ENCODE measurements at places on chromosomes 2 and 18.

- DNase-seq = no peak
These were observed 9.9 kb downstream of the MAB21L4 start for GRCh38 chr2:240886023-240886565.

DNA sequence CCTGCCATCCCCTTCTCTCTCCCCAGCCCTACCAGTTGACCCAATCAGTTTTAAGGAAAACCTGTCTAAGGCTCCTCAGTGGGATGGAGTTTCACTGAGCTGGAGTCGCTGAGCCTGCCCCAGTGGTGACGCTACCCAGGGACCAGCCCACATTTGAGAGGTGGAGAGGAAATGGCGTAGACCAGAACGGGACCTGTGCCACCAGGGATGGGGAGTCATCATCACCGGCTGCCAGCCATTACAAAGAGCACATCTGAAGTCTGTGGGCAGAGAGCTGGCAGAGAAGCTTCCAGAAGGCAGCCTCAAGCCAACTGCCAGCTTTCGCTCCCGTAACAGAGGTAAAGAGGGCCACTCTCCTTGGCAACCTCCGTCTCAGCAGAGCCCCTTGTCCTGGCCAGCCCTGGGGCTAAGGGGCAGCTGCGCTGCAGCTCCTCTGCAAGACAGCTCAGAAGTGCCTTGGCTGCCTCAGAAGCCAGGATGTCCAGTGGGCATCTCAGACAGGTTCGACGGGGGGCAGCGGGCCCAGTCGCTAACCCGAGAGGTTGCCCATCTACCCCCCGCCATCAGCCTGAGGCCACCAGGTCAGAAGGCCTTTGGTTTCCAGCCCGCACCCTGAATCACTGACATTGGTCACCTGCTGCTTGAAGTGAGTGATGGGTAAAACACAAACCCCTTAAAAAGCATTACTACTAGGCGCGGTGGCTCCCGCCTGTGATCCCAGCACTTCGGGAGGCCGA is 15.4 kb downstream of the SDC1 start:
- DNase-seq = no peak

DNA sequence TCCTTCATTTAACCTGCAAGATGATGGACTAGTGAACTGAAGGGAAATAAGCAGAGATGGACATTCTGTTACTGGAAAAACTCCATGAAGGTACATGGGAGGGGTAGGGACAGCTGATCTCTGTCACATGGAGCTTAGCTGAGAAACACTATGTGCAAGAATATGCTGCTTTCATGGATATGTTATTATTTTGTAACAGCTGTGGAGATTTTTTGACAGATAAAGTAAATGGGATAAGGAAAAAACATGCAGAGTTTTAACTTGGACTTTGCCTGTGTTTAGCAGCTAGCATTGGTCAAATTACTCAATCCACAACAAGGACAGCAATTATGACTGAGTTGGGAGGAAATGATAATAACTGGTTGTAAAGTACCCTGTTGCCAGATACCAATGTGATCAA is 28.7 kb upstream of the HNRNPA3 start:
- DNase-seq = no peak

DNA sequence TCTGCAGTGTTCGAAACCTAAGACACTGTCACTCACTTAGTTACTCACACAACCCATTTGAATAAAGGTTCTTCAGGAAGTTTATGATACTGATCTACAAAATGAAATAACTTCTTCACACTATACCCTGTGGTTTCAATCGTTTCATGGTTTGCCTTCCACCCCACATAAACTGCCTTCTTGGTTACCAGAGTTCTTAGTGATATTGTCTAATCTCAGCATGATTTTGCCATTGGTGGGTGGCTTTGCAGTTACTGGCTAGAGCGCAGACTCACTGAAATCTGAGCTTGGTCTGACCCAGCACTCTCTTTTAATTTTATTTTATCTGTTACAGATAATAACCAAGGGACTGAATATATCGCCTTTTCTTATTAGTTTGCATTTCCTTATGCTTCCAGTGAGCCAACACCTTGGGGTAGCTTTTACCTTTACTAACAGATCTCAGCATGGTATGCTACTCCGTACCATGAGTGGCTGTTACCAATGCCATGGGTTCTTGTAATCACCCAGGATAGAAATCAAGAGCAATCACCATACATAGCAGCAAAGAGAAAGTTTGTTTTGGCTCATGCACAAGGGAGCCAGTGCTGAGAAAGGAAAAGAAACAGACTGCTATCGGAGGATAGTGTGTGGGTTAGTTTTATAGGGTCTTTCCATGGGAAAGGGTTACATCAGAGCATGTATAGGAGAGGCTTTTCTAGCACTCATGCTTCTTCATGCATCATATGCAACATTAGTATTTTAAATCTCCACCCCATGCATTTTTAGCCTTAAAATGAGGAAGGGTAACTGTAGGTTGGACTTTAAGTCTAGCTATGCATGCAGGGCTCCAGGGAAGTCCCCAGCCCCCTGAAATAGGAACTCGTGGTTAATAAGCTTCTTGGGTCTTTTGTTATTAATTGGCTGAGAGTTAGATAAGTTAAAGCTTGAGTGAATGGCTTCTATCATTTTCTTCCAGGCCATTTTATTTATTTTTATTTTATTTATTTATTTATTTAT is 33.3 kb downstream of the ANXA4 start:
- no peak for DNase-seq

GRCh38 chr2:27606611-27607010 is 22.2 kb downstream of the CCDC121 start:
- DNase-seq = no peak

DNA sequence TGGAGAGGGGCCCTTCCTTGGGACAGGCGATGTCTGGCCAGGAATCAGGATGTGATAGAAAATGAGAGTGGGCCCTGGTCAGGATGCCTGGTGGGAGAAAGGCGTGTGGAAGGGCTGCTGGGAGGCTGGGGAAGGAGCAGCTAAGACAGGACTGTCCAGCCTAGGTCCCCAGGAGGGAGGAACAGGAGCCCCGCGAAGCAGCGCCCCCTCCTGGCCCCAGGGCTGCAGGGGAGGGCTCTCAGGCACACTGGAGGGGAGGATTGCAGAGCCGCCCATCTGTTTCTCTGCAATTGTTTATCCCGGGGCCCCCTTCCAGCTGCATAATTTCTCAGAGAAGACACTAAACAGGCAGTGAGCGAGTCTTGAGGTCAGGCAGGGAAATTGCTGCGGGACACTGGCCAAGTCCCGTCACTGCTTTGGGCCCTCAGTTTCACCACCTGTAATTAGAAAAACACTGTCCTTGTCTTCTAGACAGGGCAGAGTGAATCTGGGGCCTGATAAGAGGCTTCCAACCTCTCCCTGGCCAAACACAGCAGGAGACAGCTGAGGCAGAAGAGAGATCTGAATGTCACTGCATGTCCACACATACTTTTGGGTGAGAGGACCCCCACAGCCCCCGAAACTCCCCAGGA is 3.9 kb upstream of the NPPC start:
- DNase-seq = no peak
